ENCODE measurements at places on chromosomes 3 and 15.

DNA sequence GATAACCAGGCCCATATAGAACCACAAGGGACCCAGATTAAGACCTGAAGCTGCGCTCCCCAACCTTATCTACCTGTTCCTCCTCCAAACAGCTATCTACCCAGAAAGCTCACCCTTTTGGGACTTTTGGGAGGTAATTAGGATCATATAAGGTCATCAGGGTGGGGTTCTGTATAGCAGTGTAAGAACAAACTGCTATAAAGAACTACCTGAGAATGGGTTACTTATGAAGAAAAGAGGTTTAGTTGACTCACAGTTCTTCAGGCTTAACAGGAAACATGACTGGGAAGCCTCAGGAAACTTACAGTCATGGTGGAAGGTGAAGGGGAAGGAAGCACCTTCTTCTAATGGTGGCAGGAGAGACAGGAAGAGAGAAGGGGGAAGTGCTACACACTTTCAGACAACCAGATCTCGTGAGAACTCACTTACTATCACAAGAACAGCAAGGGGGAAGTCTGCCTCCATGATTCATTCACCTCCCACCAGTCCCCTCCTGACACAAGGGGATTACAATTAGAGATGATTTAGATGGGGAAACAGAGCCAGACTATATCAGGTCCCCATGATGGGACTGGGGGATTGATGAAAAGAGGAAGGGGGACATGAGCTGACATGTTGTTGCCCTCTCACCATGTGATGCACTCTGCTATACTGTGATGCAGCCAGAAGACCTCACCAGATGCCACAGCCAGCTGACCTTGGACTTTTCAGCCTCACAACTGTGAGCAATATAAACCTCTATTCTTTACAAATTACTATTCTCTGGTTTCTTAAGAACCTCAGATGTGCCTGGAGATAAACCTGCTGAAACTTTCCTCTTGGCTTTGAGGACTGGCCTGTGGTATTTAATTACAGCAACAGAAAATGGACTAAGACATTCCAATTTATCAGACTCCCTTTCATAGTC is 15.3 kb upstream of the FMN1 start:
- H3K27me3 ChIP-seq = no peaks in the 10 kb centered on the region
- H3K27ac ChIP-seq = peak overlapping the region; percentile 29
- H3K4me3 ChIP-seq = no peak overlapping the region

DNA sequence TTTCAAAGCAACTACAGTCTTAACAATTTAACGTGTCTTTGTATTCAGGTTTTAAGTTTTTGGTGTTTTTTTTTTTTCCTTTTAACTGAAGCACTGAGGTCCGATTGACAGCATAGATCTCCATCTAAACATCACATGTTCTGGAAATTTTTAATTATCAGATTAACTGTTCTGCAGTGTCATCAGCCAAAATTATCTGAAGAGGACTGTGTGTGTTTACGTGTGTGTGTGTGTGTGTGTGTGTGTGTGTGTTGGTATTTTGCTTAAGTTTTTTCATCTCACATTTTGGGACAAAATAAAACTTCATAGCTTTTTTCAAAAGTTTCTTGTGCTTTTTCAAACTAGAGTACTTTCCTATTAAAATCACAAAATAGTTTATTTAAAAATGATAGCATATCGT is 1.8 kb downstream of the PIK3CA start:
- peak overlapping the region; percentile 96 for H3K27ac ChIP-seq
- H3K4me1 ChIP-seq = peaks cover 39% of the 10 kb centered on the region
- H3K4me3 ChIP-seq = peak overlapping the region; percentile 92
- H3K27me3 ChIP-seq = no peaks in the 10 kb centered on the region

DNA sequence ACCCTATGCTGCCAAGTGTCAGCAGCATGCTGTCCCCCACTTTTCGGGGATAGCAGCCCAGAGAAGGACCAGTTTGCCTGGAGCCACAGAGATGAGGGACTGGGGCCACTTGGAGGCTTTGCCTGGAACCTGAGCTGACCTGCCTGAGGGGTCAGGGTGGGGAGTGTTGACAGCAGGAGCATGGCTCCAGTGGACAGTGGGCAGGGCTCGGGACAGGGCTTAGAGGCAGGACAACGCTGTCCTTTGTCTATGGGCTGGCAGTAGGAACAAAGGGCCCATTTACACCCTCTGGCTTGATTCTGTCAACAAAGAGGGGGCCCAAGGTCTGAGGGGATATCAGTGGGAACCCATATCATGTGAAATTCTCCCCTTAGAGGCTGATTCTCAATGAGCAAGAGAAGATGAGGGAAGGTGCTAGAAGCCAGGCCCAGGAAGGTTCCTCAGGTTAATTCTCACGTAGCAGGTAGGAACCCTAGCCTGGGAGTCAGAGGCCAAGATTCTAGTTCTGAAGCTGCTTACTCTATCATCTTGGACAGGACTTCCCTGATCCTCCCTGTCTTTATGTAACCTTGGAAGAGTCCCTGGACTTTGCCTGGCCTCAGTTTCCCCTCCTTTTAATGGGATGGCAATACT is 29.7 kb upstream of the HHATL start:
- H3K4me1 ChIP-seq = no peaks in the 10 kb centered on the region
- H3K27ac ChIP-seq = no peak overlapping the region
- no peak overlapping the region for H3K4me3 ChIP-seq
- no peaks in the 10 kb centered on the region for H3K36me3 ChIP-seq
- DNase-seq = no peak

GRCh38 chr3:150097588-150097890 is 126.8 kb upstream of the PFN2 start:
- peaks cover 22% of the 10 kb centered on the region for H3K27me3 ChIP-seq
- H3K27ac ChIP-seq = no peak overlapping the region
- no peak for DNase-seq
- peaks cover 1% of the 10 kb centered on the region for H3K36me3 ChIP-seq
- H3K4me3 ChIP-seq = no peak overlapping the region

DNA sequence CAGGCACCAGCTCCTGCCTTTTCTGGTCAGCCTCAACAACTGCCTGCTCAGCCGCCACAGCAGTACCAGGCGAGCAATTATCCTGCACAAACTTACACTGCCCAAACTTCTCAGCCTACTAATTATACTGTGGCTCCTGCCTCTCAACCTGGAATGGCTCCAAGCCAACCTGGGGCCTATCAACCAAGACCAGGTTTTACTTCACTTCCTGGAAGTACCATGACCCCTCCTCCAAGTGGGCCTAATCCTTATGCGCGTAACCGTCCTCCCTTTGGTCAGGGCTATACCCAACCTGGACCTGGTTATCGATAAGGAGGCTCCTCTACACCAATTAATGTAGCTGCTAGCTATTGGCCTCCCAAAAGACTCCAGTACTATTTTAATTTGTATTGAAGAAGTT is 38.9 kb downstream of the TFG start:
- no peak overlapping the region for H3K27ac ChIP-seq
- H3K27me3 ChIP-seq = no peaks in the 10 kb centered on the region
- H3K4me3 ChIP-seq = no peak overlapping the region
- DNase-seq = no peak
- H3K36me3 ChIP-seq = peaks cover 28% of the 10 kb centered on the region

DNA sequence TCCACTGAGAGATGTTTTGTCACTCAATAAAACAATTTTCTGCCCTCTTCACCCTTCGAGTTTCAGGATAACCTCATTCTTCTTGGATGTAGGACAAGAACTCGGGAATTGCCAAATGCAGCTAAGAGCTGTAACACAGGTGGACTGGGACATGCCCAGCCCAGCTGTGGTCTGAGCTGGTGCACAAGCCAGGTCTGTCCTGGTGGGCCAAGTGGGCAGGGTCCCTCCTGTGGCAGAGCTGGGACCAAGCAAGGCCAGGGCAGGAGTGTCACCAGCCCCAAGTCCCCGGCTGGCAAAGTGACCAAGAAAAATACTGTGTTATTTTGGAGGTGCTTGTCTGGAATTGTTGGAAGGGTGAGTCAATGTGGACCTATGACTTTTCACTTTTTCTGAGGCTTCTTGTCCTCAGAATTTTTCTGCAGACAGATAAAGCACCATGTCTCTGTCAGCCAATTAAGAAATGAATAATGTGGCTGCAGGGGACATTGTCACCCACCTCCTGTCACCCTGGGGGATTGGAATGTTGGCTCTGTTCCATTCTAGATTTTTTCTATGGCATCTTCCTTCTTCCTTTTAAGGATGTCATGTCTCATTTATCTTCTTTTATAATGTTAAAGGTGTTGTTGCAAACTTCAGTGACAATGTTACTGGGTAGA is 645.2 kb upstream of the EPHA6 start:
- no peak for DNase-seq
- H3K27ac ChIP-seq = no peak overlapping the region
- no peaks in the 10 kb centered on the region for H3K36me3 ChIP-seq

GRCh38 chr15:68364028-68364659 is 67.8 kb downstream of the ITGA11 start:
- no peaks in the 10 kb centered on the region for H3K36me3 ChIP-seq
- no peaks in the 10 kb centered on the region for H3K27me3 ChIP-seq
- no peak overlapping the region for H3K27ac ChIP-seq

- DNase-seq = no peak
- H3K36me3 ChIP-seq = peaks cover 35% of the 10 kb centered on the region
- no peak overlapping the region for H3K27ac ChIP-seq
These were observed 79.8 kb upstream of the ACKR4 start for GRCh38 chr3:132517311-132517710.

DNA sequence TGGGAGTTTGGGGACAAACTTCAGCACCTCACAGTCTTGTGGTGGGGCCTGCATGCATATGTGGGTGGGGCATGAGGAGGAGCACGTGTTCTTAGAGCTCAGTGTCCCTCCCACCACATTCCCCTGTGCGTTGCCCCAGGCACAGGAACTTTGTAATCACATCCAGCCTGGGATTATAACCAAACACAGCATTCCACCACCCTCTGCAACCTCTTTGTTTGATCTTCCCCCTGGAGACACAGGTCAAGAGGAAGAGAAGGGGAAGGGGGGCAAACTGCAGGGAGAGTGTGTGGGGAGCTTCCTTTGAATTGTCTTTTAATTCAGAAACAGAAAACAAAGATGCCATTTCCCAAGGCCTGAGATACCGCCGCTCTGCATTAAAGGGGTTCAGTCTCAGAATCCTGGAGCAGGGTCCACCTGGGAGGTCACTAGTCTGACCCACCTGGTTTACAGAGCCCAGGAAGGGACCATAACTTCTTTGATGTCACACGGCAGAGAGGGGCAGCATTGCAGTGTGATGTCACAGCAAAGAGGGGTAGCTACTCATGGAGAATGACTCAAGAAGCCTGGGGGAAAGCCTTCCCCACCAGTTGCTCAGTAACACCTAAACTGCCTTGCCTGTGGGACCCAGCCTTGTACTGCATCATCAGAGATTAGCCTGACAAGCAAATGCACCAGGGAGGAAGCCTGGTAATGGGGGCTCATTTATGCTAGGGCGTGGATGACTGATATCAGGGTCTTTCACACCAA is 106.3 kb upstream of the RNU6-1 start:
- DNase-seq = no peak
- peaks cover 12% of the 10 kb centered on the region for H3K4me1 ChIP-seq
- peak overlapping the region; percentile 2 for H3K27ac ChIP-seq
- H3K27me3 ChIP-seq = peaks cover under 1% of the 10 kb centered on the region
- H3K36me3 ChIP-seq = no peaks in the 10 kb centered on the region

DNA sequence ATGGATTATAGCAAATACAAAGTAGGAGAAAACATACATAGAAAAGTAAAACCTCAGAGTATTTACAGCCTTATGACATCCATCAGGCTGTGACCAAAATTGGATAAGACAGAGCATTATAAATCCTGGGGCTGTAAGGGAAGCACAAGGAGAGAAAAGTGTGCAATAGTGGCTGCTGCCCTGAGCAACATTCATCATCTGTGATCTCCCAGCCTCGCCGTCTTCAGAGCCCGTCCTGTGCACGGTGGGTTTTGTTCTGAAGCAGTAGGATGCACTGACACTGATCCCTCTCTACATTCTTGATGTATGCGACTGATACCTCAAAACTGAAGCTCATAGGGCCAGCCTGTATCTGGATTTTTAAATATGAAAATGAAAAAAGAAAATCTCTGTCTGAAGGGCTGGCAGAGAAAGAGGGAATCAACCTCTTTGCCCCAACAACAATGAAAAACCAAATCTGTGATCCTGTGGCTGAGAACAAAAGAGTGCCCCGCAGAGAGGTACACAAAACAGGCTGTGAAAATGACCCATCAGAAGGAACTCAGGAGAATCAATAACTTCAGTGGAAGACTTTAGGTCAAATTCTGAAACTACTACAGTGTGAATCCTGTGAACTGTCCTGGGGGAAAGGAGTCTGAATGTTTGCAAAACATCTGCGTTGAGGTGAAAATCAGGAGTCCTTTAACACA is 8.2 kb upstream of the RTP4 start:
- no peaks in the 10 kb centered on the region for H3K27me3 ChIP-seq
- H3K4me1 ChIP-seq = peaks cover 3% of the 10 kb centered on the region
- H3K36me3 ChIP-seq = no peaks in the 10 kb centered on the region

DNA sequence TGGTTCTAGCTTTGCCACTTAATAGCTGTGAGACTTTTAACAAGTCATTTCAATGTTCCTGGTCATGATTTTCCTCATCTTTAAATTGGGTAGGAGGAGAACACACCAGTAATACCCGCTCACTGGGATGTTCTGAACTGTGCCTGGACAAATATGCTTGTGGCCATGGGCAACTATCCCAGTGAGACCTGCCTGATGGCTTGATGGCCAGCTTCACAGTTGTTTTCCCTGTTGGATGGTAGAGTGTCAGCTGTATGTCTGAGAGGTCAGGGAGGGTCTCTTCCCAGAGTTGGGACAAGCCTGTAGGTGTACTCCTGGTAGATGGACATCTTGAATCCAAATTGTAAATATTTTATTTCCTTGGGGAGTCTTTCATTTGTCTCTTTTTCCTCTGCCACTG is 92.5 kb upstream of the PFN2 start:
- H3K36me3 ChIP-seq = no peaks in the 10 kb centered on the region
- no peaks in the 10 kb centered on the region for H3K4me1 ChIP-seq
- H3K4me3 ChIP-seq = no peak overlapping the region
- no peak overlapping the region for H3K27ac ChIP-seq
- DNase-seq = no peak
- H3K27me3 ChIP-seq = peaks cover 11% of the 10 kb centered on the region

DNA sequence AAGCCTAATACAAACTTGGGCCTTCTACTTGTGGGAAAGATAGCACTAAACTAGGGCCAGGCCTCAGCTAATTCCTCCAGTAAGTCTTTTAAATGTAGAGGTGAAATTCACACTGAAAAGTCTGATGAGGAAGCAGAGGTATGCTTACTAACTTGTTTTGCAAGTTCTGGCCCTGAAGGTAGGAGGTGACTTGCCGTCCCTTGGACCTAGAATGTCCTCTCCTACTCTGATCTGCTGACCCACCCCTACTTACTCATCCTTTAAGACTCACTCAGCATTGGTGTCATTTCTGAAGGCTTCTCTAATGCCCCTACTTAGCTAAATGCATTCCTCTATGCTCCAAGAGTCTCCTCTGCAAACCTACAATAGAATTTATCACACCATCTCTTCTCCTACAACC is 19.4 kb downstream of the RIOX2 start:
- peaks cover 51% of the 10 kb centered on the region for H3K36me3 ChIP-seq
- no peaks in the 10 kb centered on the region for H3K4me1 ChIP-seq
- H3K27me3 ChIP-seq = no peaks in the 10 kb centered on the region
- H3K4me3 ChIP-seq = no peak overlapping the region

All from activated naive CD8-positive, alpha-beta T cell treated with anti-CD3 and anti-CD28 coated beads for 36 hours (primary cell).